ENCODE measurements at places on chromosomes 1 and 21.

GRCh38 chr1:6601923-6602668 lies 573 bp downstream of the KLHL21 start:
- no peak for DNase-seq

DNA sequence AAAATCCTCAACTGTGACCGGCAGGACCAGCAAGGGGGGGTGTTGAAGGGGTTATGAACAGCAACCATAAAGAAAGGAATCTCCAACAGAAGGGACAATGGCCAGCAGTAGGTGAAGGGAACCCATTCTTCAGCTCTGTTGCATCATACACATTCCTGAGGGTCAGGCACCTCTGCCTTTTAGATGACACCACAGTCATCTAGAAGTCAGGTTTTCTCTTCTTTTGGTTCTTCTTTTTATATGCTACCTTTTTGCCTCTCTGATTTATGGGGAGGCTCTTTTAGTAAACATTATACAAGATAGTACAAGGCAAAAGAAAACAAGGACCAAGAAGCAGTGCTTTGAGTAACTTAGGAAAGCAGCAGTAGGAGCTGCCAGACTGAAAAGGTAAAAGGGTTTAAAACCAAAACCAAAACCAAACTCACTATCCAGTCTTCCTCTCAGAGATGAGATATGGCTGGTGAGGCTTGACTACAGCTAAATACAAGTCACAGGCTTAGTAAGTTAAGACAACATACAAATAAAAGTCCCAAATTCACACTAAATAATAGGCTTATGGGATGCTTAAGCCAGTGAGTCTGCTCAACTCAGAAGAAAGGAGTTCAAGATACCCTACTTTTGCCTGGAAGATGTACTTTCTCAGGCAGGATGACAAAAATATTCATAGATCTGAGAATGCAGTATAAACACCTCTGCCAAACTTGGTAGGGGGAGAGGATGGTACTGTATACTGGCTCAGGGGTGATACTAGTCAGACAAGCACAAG lies 4.1 kb downstream of the TEX38 start:
- DNase-seq, result no peak

GRCh38 chr1:61980561-61980960 lies 214.1 kb upstream of the L1TD1 start:
- DNase-seq, result no peak

- no peak for DNase-seq
Measured at GRCh38 chr1:21381354-21381753, 58.6 kb upstream of the NBPF3 start.

DNA sequence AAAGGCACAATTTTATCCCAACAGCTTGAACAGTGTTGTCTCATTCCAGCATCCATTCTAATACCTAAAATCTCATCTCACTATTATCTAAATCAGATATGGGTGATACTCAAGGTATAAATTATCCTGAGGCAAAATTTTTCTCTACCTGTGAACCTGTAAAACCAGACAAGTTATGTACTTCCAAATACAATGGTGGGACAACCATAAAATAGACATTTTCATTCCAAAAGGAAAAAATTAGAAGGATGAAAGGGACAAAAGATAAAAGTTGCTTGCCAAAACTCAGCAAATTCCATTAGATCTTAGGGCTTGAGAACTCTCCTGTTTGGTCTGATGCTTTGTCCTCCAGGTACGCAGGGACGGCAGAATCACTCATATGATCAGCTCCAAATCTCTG lies 650.5 kb downstream of the ADGRL2 start:
- DNase-seq, result no peak

DNA sequence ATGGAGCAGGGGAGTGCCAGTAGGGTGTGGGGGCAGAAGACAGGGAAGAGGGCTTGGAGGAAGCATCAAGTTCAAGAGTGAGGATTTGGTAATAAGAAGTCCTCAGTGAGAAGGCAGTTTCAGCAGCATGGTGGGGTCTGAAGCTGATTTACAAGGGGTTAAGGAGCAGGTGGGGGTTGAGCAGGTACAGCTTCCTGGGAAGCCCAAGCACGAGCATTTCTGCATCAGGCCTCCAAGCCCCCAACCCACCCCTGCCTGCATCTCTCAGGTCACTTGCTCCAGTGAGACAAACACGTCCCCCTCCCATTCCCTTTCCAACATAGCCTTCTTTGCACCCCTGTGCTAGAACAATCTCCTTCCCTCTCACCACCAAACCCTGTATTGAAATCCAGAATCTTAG lies 574.7 kb downstream of the MATN1 start:
- DNase-seq, result no peak

DNA sequence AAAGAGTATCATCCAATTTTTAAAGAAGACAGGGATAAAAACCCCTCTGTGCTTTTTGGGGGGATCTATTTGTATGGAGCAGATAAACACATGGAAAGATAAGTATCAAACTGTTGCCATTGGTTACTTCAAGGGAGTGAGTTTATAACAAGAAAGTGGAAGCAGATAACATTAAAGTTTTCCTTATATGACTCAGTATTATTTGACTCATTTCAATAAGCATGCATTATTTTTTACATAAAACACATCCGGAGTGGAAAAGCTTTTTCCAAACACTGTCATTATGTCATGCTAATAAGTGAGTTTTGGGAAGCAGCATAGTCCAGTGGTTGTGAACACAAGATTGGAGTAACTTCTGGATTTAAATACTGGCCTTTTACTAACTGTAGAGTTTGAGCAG lies 452.2 kb downstream of the LTN1 start:
- no peak for DNase-seq

DNA sequence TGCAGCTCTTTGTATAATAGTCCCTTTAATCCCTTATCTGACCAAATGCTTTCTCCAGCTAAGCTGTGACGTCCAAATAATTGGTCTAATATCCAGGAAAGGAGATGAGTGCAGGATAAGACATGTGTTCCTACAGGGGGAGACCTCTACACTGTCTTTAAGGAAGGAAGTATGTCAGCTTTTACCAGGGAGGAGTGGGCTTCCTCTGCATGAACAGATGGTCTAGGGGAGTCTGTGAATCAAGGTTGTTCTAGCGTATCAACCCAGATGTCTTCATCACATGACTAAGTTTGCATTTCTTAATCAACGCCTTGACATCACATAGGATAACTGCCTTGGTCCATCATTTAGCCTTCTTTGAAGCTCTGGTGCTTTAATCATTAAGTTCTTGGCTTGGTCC lies 528.2 kb downstream of the MRPL39 start:
- no peak for DNase-seq

DNA sequence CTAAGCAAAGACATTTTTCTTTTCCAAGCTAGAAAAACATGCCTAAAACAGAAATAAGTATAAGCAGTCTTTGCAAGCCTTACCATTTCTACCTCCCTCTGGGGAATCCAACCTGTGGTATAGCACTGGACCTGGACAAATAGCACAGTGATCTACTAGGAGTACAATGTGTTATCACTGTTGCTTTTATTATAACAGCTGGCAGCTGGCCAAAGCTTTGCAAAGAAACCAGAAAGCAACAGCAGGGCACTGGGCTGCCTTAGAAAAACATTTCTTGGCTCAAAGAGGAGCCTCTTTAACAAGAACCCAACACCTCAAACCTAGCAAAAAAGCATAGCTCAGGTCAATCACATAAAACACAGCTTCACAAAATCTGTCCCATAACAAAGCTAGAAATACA lies 294.5 kb upstream of the GREM2 start:
- no peak for DNase-seq

DNA sequence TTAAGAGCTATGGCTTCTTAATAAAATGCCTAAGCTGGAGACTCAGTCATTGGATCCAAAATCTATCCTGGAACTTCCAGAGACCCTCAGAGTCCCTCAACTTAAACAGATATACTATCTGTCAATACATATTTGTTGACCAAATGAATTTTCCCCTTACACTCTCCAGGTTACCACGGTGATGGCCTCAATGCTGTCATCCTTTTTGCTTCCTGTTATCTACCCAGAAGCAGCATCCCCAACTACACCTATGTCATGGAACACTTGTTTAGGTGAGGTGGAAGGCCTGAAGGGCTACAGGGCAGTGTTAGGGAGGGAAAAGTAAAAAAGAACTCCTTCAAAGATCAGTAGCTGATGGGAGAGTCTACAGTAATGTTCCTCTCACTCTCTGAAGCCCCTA lies 4.4 kb upstream of the C1orf56 start:
- DNase-seq, result no peak

DNA sequence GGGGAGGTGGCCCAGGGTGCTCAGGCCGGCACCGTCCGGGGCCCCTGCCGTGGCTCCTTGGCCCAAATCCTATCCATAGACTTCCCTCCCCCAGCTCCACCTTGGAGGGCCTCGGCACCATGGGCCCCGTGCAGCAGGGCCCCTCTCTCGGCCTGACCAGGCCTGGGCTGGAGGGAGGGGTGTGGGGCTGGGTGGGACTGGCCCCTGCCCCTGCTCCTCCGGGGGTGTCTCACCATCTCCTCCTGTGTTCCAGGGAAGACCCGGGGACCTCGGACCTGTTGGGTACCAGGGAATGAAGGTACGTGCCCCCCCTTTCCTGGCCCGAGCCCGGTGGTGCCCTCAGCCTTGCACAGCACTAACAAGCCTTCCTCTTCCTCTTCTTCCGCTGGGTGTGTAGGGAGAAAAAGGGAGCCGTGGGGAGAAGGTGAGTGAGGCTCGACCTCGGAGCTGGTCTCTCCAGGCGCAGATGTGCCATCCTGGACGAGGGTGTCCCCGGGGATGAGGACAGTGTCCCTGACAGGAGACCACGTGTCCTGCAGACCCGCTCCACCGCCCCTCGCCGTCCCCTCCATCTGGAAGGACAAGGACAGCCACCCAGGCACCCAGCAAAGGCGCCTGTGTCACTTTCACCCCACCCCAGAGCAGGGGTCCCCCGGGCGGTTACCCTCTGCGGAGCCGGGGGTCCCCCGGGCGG lies 7.9 kb downstream of the COL6A1 start:
- no peak for DNase-seq

- no peak for DNase-seq
Measured at GRCh38 chr1:228293816-228294500, 86.1 kb downstream of the OBSCN start.

DNA sequence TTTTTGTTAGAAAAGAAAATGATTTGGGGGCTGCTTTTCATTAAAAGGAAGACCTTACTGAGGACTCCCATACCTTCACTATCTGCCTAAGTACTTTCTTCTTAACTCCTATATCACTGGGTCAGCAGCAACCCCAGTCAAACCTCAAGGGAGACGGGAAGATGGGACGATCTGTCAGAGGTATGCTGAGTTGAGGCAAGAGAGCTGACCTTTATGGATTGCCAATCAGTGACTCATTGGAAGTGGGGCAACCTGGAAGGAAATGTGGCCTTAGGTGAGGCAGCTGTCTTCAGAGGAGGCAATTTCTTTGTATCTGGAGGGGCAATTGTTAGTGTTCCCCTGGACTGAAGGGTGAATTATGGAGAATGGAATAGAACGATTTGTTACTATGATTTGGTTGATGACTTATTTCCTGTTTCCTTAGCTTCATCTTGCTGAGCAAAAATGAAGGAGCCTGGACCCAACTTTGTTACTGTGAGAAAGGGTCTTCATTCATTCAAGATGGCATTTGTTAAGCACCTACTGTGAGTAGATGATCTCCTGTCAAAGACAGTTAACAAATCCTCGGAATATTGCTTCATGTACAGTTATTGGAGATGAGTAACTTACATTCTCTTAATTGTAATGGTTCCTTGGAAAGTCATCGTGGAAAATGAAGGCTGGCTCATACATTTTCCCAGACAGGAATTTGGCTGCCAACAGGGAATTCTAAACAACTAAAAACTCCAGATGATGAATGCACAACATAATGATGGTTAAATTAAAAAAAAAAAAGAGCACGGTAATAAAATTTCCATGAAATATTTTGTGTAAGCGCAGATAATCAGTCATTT lies 134.7 kb upstream of the KCNJ15 start:
- DNase-seq, result no peak

DNA sequence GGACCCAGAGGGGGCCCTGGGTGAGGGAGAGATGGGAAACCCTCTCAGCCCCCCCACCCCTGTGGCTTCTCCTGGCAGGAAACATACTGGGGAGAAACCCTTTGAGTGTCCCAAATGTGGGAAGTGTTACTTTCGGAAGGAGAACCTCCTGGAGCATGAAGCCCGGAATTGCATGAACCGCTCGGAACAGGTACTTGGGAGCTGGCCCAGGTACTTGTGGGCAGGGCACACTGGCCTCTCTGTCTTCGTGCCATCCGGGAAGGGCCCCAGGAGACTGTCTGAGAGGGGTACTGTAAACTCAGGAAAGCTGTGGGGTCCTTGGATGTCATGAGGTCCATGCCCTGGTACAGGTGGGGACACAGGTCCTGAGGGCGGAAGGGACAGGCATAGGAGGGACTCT lies 6.0 kb downstream of the ZBTB48 start:
- DNase-seq, result no peak

GRCh38 chr1:97063532-97063931 lies 341.9 kb downstream of the PTBP2 start:
- no peak for DNase-seq
